ENCODE measurements at places on chromosomes 5 and 9.

DNA sequence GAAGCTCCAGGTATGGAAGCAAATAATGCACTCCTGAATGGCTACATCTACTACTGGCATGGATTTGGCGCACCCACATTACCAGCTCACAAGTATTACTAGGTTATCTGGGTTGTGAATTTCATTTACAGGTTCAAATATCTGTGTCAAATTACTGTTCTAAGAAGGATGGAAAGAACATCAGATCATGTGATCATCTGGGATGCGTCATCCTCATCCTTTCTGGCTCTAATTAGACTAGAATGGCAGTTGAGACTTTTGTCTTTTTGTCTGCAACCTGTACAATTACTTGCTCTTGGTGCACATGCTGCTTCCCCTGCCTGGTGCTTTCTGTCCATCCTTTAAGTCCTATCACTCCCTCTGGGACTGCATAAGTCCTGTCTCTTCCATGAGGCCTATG lies 64.1 kb downstream of the PJA2 start:
- no peak for DNase-seq

DNA sequence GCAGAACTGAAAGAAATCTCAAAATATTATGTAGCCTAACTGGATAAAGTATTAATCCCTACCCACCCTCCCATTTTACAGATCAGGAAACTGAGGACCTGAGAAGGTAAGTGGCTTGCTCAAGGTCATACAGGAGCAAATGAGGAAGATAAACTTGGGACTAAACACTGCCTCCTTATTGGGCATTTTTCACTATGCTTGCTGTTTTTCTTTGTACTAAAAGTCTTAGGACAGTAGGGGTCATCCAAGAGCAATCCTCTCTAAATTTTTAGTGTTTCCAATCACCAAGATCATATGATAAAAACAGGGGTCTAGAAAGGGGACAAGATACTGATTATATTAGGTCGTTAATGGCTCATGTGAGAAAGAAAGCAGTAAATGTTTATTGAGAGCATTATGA lies 80.8 kb downstream of the RORB start:
- DNase-seq, result no peak

- DNase-seq, result no peak
These were observed 7.1 kb downstream of the NFX1 start for GRCh38 chr9:33297432-33297831.

- no peak for DNase-seq
These were observed 48.1 kb downstream of the KCNV2 start for GRCh38 chr9:2765250-2765880.

DNA sequence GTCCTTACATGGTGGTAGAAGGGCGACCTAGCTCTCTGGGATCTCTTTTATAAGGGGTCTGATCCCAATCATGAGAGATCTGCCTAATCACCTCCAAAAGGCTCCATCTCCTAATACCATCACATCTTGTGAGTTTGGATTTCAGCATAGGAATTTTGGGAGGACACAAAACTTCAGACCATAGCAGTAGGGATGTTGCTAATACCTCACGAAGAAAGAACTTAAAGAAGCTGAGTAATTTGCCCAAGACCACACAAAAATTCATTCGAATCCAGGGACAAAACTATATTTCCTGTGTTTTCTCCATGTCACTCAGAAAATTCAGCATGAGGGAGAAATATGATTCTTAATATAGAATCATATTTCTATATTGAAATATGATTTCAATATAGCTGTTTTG lies 32.7 kb downstream of the MTAP start:
- DNase-seq, result no peak

- no peak for DNase-seq
These were observed 20.0 kb downstream of the PCDH1 start for GRCh38 chr5:141858079-141858765.

GRCh38 chr5:74801941-74802340 lies 34.9 kb downstream of the NSA2 start:
- no peak for DNase-seq

DNA sequence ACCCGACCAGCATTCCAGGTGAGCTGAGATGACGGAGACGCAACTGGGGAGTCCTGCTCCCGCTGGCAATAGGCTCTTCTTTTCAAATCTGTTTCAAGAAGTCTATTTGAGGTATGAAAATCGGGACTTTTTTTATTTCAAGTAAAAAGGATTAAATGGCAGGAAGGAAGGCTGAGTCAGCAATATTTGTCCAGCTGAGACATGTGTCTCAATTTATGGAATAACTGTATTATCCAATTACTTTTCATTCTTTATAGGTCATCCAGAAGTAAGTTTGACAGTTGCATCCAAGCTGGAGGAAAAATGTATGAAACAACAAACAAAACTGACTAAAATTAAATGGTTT lies 221.1 kb downstream of the NR2F1-AS1 start:
- DNase-seq, result no peak

DNA sequence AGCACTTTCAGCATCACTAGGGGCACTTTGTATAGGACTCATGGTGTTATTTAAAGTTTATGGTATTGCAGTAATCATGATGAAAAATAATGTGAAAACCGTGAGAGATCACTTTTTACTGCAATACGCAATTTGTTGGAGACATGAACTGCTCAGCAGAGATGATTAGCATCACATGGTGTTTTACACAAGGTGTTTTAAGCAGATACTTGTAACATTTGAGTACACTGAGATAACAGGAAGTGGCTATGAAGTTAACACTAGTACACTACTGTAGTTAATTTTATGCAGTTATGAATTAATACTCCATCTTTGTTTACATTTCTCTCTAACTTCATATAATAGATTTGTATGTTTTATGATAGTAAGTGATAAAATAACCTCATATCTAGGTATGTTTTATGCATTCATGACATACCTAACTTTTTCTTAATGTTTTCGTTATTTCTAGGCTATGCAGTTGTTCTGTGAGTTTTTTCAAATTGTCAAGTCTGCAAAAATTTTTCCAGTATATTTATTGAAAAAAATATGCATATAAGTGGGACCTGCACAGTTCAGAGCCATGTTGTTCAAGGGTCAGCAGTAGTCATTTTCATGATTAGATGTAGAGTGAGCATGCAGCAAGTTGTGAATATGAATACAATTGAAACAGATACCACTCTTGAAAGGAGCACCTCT lies 13.0 kb downstream of the SUB1 start:
- DNase-seq, result no peak

DNA sequence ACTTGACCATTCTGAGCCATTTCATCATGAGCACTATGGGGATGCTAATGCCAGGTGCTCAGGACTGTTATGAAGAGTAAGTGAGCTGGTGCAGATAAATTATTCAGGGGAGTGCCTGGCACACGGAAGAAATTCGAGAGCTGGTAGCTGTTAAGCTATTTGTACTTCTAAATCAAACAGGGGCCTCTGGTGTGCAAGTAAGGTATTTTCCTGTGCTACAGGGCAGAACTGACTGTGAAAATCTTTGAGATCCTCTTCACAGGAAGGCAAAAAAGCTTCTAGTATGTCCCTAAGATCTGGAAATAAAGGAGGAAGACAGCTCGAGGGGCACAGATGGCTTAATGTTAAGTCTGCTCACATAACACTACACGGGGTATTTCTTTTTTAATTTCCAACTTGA lies 106.3 kb upstream of the SPOCK1 start:
- no peak for DNase-seq

DNA sequence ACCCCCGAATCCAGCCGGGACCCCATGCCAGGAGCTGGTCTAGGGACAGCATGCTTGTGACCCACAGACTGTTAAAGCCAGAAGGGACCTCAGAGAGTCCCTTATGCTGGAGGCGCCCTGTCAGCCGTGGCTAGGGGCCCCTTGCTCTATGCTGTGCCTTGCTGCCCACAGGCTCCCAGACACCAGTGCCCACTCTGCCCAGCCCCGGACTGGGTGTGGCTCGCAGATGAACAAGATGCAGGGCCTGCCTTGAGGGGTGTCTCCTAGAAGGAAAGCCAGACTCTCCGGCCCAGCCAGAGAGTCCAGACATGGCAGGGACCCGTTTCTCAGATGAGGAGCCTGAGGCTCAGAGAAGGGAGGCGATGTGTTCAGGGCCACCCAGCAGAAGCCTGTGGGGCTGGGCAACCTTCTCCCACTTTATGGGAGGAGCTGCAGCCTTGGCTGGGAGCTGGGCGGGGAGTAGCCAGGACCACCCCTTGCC lies 85.7 kb downstream of the LMX1B start:
- DNase-seq, result no peak

- no peak for DNase-seq
These were observed 43.2 kb upstream of the UGCG start for GRCh38 chr9:111853450-111853827.

Data from smooth muscle cell of the brain vasculature (primary cell).